ENCODE measurements at places on chromosomes 2 and 18.

GRCh38 chr18:48742706-48743475 lies 204.1 kb downstream of the CTIF start:
- no peak for DNase-seq

GRCh38 chr2:181857483-181857882 lies 34.0 kb upstream of the ITPRID2 start:
- no peak for DNase-seq

DNA sequence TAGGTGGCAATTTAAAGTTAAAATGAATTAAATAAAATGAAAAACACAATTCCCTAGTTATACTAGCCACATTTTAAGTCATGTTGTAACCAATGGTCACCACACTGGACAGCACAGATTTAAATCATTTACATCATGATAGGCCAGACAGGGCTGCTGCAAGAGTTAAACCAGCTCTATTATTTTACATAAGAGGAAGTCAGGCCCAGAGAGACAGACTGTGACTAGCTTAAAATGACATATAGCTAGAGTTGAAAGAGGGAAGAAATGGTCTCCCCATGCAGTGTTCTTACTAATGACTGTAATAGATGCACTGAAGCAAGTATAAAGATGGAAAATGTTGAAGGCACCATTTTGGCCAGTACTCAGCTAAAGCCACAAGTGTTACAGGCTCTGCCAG lies 69.6 kb downstream of the SLC66A3 start:
- DNase-seq = no peak

DNA sequence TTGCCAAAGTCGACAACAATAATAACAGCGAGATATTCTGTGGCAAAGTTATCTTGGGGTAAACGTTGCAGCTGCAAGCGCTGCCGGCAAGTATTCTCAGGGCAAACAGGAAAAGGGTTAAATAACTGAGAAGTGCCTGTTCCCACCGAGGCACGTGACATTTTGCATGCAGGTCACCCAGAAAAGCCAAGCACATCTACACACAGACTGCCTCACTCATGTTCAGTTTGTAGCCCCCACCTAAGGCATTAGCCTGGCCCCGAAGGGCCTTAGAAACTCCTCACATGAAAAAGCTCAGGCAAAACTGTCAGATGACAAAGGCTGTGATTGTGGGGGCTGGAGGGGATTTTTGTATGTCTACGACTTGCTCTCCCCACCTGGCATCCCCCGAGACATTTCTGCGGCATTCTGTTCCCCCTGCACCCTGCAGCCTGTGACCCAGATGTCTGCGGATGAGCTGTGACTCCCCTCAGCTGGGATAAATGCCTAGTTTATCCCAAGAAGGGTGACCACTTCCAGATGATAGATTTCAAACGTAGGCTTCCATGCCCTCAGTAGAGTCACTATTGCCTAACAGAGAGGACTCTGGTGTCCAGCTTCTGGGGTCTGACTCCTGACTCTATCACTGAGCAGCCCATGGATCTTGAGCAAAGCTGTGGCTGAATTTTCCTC lies 215.2 kb upstream of the SIX2 start:
- no peak for DNase-seq

DNA sequence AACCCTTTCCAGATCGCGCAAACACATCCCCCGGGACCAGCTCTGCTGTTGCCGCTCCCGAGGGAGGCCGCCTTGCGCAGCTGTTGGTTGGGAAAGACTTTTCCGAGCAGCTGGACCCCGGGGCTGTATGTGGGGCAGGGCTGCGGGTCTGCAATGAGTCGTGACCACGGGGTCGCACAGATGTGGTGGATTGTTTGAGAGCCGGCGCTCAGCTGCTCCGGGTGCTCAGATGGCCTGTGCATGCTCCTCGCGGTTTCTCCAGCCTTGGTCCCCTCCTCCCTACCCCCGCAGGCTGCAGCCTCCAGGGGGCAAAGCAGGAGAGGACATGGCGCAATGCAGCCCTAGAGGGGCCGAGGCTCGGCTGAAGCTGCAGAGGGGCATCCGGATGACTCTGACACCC lies 105.2 kb upstream of the OTOS start:
- no peak for DNase-seq

- no peak for DNase-seq
Measured at GRCh38 chr18:5456577-5457461, 87.0 kb downstream of the EPB41L3 start.

DNA sequence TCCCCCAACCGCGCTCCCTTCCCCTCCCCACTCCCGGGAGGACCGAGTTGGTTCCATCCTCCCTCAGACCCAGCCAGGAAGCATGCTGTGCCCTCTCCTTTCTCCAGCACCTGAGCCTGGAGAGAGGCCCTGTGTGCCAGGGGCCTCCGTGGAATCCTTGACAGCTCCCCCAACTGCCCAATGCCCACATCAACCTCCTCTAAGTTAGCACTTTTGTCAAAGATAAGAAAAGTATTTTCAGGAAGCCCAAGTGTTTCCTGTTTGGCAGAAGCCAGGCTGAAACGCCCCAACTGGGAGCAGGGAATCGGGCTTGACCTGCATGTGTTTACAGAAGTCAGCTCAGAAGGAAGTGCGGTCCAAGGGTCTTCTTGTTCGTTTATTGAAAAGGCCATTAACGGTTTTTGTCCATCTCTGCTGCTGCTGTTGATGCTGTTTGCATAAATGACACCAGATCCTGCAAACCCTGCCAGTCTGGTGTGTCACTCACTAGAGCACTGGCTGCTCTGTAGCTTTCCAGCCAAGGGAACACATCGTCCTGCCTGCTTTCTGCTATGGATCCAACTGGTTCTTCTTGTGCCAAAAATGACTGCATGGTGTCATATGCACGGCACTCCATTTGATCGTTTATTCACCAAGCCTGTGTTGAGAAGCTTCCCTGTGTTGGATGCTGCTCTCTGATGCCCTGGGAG lies 35.4 kb upstream of the COL6A3 start:
- no peak for DNase-seq

GRCh38 chr2:95058989-95059641 lies 33.6 kb downstream of the MAL start:
- DNase-seq = no peak

DNA sequence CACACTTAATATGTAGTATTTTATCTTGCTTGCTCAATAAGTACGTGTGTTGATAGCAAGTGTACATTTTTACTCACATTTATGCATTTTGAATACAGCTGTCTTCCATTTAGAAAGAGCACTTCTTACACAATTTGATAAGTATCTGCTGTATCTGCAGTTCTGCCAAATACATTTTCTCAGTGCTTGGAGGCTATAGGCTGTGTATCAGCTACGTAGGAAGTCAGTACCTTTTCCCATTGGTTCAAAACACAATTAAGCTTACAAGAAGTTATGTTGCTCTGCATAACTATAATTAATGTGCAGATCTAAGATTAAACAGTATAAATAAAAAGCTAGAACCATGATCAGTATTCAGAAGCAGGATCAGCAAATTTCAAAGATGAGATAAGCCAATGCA lies 503.6 kb upstream of the SMIM21 start:
- DNase-seq = no peak

- DNase-seq = no peak
Measured at GRCh38 chr2:30736461-30737325, 70.6 kb downstream of the CAPN13 start.

DNA sequence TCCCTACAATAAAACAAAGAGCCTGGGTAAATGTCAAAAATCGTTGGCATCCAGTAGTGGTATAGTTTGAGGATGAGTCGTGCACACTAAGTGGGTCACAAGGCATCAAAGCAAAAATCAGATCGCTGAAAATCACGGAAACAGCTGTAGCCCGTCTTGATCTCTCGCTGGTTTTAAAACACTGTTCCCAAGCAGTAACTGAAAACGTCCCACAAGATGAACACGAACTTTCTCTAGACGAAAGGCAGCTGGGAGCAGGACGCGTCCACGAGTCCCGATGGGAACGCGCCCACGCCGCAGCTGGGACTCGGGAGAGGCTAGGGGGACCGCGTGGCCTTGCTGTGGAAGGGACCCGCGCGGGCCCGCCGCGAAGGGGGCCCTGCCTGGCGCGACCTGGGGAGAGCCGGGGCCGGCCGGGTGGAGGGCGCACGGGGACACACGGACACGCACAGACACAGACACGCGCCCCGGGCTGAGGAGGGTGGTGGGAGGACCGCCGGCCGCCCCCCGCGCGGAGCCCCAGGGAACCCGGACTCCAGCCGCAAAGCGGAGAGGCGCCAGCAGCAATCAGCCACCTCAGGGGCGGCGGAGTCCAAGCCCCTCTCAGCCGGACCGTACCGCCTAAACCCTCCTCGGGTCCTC lies 651 bp downstream of the STK17B start:
- DNase-seq = no peak

DNA sequence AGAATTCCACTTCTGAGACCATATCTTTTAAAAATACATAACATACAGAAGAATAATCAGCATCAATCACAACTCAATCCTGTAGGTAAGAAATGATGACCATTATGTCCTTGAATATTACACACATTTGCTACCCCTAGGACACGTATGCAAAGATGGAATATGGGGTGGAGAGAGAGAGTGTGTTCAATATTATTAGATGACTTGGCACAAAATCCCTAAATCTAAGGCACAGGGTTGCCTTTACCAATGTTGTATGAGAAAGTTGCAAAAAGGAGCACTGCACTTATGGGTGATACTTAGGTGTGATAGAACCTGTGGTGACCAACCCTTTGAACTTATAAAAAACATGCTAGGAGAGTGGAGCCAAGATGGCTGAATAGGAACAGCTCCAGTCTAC lies 326.2 kb upstream of the FSHR start:
- no peak for DNase-seq

DNA sequence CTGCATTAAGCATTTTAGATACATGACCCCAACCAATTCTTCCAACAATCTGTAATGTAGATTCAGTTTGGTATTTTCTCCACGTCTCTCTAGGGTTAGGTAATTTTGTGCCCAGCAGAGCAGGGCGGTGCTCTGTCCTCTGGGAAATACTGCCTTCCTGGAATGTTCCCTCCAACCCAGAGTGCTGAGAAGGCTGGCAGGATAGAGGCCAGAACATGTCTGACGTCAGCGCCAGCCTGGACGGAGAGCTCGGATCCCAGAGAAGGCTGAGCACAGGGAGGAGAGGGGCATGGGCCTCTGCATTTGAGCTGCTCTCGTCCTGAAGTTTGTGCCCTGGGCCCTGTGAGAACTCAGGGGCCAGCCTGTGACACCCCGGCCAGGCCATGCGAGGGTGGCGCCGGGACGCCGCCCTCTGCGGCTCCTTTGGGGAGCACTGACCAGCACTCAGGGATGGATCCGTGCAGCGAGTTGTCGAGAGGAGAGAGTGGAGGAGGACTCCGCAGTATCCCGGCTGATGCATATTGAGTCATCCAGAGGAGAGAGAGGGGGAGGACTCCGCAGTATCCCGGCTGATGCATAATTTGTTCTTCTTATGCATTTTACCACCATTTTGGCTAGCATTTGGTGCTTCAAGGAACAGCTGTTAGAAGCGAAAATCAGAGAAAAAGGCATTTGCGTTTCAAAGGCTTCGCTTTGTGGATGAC lies 80.0 kb upstream of the PXDN start:
- no peak for DNase-seq

GRCh38 chr2:188244383-188244782 lies 47.3 kb upstream of the GULP1 start:
- no peak for DNase-seq

- DNase-seq = no peak
Measured at GRCh38 chr2:120014226-120014980, 1.5 kb downstream of the EPB41L5 start.

- DNase-seq = no peak
Measured at GRCh38 chr18:79241755-79242154, 154.0 kb upstream of the NFATC1 start.

GRCh38 chr2:11754700-11755015 lies 8.2 kb downstream of the LPIN1 start:
- no peak for DNase-seq

- DNase-seq = no peak
Measured at GRCh38 chr2:30758191-30758651, 49.0 kb downstream of the CAPN13 start.

DNA sequence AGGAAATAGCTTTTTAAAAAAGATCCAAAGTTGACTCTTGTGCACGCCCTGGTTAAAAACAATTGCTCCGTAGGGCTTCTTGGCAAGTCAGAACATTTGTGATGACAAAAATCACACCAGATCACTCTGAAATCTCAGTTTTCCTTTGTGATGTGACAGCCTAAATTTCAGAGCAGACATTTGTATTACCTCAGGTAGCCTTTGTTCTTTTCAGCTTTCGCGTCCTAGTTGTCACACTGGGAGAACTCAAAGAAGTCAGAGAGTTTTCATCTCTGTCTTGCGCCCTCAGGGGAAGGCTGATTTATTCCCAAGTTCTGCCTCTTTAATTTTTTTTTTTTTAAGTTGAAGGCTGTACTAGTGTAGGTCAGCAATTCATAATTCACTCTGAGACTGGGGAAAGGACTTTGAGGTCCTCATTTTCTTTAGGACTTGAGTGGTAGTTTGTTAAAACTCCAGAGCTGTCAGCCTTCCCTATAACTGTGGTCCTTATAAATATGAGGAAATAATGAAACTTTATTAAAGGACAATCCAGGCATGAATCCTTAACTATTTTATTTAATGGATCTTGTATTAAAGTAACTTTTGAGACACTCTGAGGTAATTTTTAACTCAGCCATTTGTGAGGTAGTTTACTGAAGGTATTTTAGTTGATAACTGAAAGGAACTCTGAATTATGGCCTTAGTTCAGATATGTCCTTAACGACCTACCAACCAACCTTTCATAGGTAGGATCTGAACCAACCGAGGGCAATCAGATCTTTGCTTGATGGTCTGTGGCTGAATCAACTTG lies 525.1 kb upstream of the FAM98A start:
- no peak for DNase-seq

DNA sequence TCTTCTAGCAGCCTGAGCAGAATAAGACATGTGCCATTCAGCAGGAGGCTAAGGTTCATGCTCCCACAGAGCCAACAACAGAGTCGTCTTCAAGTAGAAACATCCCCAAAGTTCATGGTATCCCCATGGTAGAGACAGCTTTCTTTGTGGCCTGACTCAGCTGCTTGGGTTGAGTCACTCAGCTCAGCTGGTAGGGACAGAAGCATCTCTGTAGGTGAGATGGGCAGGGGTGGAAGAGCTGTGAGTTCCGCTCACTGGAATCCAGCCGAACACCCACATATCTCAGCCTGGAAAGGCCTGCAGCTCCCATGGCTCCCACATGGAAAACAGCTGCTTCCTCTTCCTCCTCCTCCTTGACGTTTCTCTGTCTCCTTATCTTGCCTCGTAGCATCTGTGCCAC lies 792.7 kb downstream of the RNF144A start:
- DNase-seq = no peak

DNA sequence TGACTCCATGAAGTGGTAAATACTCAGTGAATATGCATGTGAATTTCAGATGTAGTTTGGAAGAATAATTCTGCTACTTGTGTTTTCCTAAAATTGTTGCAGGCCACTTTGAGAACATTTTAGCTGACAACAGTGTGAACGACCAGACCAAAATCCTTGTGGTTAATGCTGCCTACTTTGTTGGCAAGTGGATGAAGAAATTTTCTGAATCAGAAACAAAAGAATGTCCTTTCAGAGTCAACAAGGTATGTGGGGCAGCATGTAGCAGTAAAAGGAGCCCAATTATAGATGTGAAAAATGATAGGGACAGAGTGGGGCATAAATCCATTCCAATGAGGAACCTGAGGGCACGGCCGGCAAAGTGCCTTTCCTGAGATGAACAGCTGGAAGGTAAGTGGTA lies 16.1 kb downstream of the SERPINB5 start:
- DNase-seq = no peak

Measured in H54 (cell line).